ENCODE measurements at places on chromosomes 3 and 15.
A peak's percentile ranks its signal among the peaks of the same experiment; 100 is the strongest.

DNA sequence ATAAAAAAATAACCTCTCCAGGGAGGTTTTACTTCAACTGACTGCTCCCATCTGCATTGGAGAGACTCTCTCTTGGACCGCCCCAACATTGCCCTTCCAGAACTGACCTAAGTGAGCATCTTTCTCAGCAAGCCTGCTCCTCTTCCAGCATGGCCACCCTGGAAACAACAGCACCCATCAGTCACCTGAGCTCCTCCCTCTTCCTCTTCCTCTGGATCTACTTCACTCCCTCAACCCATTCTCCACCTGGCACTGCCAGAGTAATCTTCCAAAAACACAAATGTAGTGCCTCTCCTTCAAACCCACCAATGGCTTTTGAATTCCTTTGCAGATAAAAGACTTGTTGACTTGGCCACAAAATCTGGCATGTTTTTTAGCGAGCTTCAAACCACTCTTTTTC lies 128.8 kb upstream of the NR2F2 start:
- no peak for DNase-seq

DNA sequence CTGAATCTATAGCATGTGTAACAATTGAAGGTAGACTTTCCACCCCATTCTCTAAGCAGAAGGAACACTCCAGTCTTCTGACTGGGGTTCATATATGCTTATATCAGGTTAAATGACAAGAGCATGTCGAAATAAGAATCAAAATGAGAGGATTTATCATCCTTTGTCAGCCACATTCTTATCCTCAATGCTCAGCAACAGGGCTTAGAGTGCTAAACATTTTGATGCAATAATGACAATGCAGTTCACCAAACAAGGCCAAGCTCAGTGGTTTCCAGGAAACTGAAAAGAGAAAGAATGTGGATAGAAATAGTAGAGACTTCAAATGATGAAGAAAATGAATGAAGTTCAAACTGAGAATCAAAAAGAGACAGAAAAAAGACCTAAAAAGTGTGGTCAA lies 78.0 kb downstream of the FSIP1 start:
- DNase-seq = peak; percentile 62

GRCh38 chr3:193805448-193805847 lies 212.4 kb downstream of the OPA1 start:
- DNase-seq = peak; percentile 85

GRCh38 chr3:105014631-105015030 lies 352.1 kb upstream of the ALCAM start:
- peak; percentile 13 for DNase-seq

DNA sequence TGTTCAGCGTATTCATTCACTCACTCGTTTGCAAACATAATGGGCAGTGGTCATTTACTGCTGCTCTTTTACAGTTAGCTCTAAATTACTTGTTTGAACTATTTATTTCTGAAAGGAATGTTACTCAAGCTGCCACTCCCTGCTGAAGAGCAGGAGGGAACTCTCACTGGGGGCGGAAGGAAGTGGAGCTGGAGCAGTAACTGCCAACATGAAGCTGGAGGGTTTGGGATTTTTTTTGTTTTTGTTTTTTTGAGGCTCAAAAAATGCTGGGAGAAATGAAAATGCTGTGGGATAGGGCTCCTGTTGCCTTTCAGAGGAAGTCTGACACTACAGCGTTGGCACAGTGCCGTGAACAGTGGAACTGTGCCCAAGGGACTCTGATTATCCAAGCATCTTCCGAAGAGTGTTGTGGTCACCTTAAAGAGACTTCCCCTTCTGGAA lies 44.1 kb downstream of the SENP2 start:
- no peak for DNase-seq

DNA sequence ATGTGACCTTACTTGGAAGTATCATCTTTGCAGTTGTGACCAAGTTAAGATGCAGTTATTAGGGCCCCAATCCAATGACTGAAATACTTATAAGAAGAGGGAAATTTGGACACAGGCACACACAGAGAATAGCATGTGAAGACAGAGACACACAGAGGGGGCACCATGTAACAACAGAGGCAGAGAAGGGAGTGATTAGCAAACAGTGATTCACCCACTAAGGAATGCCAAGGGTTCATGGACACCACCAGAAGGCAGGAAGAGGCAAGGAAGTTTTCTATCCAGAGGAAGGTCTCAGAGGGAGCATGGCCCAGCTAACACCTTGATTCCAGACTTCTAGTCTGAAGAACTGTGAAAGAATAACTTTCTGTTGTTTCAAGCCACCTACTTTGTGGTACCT lies 25.0 kb downstream of the SIDT1 start:
- DNase-seq = no peak

DNA sequence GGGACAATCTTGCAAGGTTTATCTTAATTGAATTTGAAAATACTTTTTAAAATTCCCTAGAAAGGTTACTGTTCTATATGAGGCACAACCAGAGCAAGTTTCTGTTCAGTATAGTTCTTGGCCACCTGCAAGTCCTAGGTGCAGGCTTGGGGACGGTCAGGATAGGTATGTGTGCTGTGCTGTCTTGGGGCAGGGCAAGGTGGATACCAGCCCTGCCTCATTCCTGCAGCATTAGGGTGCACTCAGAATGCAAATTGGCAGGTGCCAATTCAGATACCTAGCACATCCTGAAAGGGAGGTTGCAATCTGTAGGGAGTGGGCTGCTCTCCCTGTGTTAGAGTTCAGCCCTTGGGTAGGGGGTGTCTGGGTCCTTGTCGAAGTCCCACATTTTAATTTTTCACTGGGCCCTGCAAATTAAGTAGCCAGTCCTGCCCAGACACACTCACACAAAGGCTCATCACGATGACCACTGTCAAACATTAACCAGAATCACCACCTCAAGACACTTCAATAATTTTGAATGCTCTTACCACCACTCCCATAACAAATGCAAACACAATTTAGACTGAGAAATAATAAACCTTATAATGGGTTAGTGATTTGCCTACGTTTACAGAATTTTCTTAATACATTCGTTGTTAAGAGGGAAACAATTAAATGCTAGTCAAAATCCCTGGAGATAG lies 838.0 kb upstream of the NR2F2 start:
- DNase-seq = no peak

GRCh38 chr15:33468740-33469139 lies 158.0 kb downstream of the RYR3 start:
- DNase-seq = no peak

DNA sequence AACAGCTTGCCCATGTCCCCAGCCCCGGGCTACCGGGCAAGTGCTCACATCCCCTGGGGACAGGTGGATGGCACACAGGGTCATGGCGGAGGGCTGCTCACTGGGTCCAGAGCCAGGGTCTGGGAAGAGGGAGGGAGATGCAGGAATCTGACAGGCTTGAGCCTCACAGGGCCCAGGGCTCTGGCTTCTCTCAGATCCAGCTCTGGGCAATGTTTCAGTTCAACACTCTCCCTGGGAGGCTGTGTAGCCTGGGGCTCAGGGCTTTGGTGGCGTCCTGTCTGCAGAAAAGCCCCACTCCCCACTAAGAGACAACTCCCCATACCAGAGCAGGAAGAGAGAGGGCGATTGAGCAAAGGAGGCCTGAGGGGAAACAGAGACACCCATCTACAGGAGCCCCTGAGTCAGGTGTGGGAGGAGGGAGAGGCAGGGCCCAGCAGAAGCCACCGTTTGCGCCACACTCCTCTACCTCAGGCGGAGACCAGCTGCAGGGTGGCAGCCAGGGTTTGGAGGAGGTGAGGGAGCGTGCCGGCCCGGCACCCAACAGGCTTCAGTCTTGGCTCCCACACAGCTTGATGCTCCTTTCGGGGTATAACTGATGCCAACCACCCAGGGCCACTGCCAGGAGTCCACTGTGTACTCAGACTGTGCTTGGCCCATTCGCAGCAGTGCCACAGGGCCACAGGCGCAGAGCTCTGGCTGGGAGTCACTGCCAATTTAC lies 16.8 kb upstream of the SRP14 start:
- DNase-seq = no peak

- no peak for DNase-seq
Observed at GRCh38 chr15:91556926-91557325, 296.6 kb upstream of the SLCO3A1 start.

- DNase-seq = no peak
Observed at GRCh38 chr3:50495609-50496423, 7.6 kb downstream of the CACNA2D2 start.

DNA sequence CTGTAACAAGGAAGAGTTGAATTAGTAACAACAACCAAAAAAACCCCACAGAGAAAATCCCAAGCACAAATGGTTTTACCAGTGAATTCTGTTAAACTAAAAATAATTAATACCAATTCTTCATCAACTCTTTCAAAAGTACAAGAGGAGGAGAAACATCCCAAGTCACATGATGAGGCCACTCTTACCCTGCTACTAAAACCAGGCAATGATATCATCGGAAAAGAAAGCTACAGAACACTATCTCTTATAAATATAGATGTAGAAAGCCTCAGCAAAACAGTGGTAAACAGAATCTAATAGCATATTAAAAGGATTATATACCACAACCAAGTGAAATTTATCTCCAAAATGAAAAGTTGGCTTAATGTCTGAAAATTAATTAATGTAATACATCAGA lies 168.1 kb upstream of the SLCO3A1 start:
- no peak for DNase-seq

- no peak for DNase-seq
Observed at GRCh38 chr3:60770532-60770931, 480.7 kb downstream of the FHIT start.

DNA sequence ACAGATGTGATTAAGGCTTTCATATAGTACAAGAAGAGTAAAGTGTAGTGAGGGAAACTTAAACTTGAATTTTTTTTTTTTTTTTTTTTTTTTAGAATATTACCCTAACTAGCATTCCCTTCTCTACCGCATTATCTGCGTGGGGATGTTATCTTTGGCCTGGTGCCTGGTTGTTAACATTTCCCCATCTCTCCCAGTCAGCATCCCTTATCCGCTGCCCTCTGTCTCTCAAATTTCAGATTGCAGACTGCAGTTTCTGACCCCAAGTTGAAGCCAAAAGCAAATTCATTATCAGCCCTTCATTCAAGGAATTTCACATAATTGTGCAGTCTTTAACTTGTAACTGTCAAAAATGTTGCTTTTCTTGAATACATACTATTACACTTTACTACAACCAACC lies 353.0 kb downstream of the PLOD2 start:
- DNase-seq = peak; percentile 3

GRCh38 chr3:74992898-74993297 lies 378.4 kb upstream of the CNTN3 start:
- no peak for DNase-seq

- no peak for DNase-seq
Observed at GRCh38 chr3:55207744-55208143, 279.4 kb downstream of the WNT5A start.

DNA sequence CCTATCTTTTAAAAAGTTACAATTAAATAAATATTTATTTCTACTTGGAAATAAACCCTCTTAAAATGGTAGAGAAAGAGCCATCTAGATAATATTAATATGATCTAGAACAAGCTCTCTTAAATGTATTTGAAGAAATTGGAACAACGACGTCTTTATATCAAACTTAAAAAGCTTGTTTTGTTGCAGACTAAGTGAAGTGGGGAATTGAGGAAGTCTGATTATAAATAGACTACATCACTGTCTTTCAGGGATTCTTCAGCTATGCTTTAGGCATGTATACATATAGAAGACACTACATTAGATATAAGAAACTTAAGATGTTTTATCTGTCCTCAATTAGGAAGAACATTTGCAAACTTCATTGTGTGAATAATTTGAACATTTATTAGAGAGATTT lies 1.8 kb downstream of the BCHE start:
- no peak for DNase-seq

GRCh38 chr15:80684697-80685096 lies 10.4 kb upstream of the ABHD17C start:
- no peak for DNase-seq

DNA sequence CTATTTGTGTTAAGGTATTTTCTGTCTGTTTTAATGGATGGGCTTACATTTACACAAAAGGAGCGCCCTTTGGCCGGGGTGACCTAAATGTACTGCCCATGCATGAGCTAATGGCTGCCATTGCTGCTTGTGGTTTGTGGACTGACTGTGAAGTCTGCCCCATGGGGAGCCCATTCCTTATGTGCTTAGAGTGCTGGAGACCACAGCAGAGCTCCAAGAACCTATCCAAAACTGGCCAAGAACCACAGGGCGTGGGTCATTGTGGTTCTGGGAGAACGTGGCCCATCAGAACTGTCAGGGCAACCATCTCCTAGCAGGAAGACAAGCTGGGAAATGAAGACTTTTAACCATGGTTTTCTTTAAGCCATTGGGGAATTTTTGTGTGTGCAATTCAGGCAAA lies 105.3 kb downstream of the CHDH start:
- no peak for DNase-seq

- no peak for DNase-seq
Observed at GRCh38 chr3:49512781-49513355, 41.4 kb upstream of the BSN start.

- DNase-seq = no peak
Observed at GRCh38 chr3:17544632-17545031, 197.8 kb downstream of the TBC1D5 start.

GRCh38 chr3:192068464-192069254 lies 607.7 kb downstream of the PYDC2 start:
- no peak for DNase-seq

- no peak for DNase-seq
Observed at GRCh38 chr3:125107363-125107762, 51.6 kb upstream of the HEG1 start.

DNA sequence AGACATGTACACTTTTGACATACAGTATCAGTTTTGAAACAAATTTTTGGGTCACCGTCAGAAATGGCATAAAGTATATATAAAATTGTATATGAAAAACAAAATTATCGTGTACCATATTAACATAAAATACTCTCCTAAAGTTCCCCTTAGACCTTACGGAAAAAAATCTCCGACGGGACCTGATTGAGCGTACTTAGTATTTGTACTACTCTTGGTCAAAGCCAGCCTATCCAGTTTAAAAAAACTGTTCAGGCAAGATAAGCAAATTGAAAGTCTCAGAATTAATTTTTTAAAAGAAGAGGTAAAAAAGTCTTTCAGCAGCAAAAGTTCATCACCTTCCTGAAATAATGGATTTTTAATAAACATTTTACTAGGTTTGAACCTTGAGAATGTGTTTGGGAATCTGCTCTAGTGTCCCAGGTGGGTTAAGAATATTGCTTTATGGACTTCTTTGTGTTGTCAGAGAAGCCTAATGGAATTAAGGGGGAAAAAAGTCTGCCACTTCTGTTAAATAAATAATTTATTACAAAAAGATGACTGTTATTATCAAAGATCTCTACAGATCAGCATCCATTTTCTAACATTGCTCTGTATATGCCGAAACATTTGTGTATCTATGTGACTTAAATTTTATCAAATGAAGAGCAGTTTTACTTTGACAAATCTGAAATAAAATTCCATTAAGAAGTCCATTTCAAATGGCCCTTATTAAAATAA lies 48.6 kb downstream of the ZBTB20 start:
- DNase-seq = no peak

DNA sequence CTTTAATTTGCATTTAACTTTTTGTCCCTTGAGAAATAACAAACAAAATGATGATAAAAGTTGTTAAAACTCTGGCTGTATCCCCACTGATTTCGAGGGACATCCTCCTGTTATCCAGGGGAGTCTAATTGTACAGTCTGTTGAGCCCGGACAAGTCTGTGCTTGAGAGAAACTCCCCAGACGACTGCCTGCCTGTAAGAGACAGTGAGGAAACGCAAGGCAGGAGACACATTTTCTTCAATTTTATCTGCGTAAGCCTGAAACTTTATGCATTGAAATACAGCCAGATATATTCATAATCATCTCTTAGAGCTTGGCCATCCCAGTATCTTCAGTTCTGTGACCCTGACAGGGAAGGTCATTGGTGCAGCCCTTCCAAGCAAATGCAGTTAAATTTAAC lies 97.7 kb downstream of the ROBO2 start:
- no peak for DNase-seq

GRCh38 chr3:186411994-186412393 lies 50.0 kb upstream of the DGKG start:
- DNase-seq = no peak

Data from skeletal muscle cell (primary cell).